ENCODE measurements at places on chromosomes 12 and 14.

DNA sequence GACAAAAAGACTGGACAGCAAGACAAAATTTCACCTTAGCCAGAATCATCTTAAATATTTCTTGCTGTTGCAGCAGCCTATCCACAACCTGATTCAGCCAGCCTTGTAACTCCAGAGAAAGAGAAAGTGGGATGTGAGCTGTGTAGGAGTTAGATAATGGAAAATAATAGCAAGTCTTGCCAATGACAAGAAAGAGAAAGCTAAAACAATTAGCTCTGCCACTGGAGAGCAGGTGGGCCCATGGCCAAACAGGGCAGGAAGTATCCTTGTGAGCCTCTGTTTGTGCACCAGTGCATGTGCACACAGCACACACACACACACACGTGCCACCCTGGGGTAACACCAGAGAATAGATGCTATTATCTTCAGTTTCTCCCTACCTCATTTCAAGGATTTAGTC is 106.0 kb upstream of the CCDC196 start:
- DNase-seq: peak; percentile 25

DNA sequence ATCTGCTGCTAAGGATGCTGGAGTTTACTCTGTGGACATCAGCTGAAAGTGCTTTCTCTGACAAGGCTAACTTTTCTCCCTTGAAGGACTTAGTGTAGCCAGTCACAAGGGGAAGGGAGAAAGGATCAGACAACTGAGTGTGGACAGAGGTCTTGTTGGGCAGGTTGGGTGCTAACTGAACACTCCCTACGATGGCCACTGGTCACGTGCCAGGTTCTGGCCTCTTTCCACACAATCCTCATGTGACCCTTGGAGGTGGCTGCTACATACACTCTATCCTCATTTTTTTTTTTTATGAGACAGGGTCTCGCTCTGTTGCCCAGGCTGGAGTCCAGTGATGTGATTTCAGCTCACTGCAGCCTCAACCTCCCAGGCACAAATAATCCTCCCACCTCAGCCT is 39.7 kb downstream of the FOXN4 start:
- no peak for DNase-seq

DNA sequence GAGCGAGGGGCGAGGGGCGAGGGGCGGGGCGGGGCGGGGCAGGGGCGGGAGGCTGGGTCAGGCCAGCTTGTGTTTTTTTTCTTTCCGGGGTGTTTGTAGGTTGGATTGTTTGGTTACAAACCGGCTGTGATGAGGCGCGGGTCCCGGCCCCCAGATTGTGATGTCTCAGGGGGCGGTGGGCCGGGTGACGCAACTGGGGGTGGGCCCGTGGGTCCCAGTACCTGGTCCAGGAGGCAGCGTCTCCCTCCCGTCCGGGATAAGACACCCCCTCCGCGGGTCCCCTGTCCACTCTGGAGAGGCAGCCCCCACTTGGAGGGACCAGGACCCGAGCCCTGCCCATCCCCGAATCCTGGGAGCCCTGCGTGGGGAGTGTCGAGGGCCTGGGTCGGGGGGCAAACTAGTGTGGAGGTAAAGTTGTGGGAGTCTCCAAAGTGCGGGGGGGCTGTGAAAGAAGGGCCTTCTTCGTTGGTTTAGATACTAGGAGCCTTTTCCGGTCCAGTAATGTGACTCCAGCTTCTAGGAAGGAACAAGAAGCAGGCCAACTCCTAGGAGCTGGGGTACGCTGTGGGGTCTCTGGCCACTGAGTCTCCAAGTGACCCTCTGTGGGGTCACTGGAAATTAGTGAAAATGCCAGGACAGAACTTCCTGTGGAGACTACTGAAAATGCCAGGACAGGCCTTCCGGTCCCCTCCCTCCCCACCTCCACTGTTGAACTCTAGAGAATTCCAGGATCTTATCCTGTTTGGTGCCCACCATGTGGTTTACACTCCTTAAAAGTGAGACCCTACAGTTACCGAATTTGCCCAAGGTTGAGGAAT is 579 bp upstream of the CLMN start:
- DNase-seq: peak; percentile 27

- DNase-seq: no peak
Measured at GRCh38 chr14:81390696-81391095, 9.4 kb downstream of the STON2 start.

DNA sequence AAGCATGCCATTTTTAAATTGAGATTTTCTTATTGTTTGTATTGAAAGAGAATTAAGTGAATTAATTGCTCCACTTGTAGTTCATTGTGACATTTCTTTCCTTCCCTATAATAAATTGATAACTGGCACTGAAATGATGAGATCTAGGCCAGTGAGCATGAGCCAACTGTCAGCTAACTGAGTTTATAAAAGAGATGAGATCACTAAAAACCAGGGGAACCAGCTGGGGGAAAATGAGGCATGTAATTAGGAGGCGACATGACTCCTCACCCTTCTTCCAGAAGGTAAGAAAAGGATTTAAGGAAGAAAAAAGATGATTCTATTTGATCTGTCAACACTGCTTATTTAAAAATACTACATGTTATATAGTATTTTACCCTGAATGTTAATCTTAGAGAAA is 104.5 kb upstream of the DNM1L start:
- DNase-seq: no peak

GRCh38 chr14:99479906-99480869 is at the start of gene SETD3:
Gene SETD3, minus strand, starts transcription at chr14:99480859. Its CDS starts 15,054 bp downstream, at chr14:99465805.
- DNase-seq: peak; percentile 79

- no peak for DNase-seq
Measured at GRCh38 chr12:128137140-128137539, 129.8 kb upstream of the TMEM132C start.

DNA sequence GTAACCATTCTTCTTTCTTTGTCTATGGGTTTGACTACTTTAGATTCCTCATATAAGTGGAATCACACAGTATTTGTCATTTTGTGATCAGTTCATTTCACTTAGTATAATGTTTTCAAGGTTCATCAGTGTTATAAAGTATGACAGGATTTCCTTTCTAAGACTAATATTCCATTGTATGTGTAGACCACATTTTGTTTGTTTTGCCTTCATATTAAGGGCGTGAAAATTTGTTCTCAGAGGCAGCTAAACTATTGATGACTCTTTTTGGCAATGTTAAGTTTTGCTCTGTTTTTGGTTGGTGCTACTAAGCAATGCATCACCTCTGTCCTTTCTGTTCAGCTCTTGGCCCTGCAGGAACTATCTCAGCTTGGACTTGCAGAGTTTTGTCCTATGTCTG is 1.7 kb upstream of the KLRG1 start:
- DNase-seq: no peak

DNA sequence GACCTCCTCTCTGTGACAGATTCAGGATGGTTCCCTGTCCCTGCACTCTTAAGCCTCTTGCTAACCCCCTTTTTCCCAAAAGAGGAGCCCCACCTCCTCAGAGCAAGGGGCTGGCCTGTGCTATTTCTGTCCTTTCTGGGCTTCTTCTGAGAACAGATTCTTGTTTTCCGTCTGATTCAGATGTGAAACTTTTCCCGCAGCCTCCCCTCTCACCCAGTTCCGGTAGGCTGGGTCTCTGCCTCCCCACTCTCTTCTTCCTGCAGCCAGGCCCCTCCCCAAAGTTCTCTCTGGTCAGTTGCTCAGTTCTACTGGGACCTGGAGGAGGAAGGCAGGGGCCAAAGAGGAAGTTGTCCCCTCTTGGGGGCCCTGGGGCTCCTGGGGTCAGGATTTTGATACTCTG is 11.8 kb downstream of the PDE1B start:
- DNase-seq: peak; percentile 70

DNA sequence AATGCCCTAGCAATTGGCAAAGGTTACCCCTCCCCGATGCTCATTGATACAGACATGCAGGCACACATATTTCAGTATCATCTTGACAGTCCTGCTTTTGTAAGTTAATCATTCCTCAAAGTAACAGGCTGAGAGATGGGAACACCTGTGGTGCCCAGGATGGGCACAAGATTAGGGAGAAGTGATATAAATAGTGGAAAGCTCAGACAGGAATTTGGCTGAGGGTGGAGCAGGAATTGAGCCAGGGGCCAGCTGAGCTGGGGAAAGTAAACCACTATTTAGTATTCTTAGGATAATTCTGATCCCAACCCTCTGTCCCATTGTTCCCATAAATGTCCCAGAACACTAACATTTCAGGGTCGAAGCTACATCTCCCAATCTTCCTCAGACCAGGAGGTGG is 38.3 kb downstream of the DAO start:
- DNase-seq: no peak

DNA sequence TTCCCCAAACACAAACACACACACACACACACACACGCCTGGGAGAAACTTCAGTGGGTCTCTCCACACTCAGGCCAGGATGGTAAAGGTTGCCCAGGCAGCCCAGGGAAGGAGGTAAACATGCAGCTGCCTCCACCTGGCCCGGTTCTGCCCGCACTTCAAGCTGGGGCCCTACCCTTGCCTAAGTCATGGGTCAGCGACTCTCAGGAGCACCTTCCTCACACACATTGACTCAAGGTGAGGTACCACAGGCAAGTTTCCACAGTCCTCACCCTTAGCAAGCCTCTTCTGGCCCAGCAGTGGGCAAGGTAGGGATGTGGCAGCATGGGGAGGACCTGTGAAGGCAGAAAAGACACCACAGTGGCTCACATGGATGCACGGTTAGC is 14.1 kb upstream of the FAIM2 start:
- DNase-seq: no peak

- DNase-seq: no peak
Measured at GRCh38 chr14:105622329-105622955, 96.1 kb downstream of the TMEM121 start.

DNA sequence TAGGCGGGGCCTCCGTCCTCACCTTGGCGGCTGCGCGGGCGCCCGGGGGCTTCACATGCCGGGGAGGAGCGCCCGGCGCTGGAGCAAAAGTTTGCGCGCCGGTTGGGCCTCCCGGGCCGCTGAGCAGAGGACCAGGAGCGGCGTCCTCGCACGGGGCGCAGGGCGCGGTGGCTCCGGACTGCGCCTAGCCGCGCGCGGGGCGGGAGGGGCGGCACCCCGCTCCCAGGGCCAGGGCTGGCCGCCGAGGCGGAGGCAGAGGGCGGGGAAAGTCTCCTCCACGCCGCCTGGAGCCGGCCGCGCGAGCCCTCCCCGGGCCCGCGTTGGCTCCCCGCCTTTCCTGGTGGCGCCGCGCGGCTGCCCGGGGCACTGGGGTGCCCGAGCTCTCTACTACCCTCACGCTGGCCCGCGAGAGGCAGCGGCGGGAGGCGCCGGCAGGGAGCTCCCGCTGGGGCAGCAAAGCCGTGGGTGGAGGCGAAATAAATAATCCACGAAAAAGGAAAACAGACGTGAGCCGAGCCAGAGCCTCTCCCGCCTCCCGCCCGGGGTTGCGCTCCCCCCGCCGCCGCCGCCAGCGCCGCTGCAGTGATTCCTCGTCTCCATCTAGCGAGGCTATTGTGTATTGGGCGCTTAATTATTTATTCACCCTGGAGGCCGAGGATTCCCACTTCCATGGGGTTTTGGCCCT is 400 bp upstream of the PRIMA1 start:
- peak; percentile 38 for DNase-seq

- peak; percentile 4 for DNase-seq
Measured at GRCh38 chr14:101070540-101071492, 167.3 kb upstream of the RTL1 start.

DNA sequence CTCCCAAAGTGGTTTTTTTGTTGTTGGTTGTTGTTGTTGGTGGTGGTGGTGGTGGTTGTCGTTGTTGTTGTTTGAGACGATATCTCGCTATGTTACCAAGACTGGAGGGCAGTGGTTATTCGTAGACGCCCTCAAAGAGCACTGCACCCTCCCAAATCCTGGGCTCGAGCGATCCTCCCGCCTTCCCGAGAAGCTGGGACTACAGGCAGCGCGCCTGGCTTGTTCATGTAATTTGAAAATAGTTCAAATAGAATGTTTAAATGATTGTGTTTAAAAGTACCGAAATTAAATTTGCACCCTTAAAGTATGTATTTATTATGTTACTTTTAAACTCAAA is 439 bp upstream of the ANAPC5 start:
- no peak for DNase-seq

DNA sequence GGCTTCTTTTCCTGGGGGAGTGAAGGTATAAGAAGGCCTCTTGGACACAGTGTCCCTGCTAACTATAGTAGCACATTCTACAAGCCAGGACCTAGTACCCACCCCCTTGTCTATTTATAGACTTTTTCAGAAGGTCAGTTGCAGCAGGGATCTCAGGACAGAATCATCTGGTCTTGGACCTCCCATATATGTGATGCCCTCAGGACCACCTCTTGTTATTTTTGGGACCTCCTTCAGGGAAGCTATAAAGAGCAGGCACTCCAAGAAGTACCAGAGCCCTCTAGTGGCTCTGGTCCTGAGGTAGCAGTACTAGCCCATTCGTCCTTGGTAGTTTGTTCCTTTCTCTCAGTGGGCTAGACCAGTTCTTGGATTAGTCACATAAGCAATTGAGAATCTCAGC is 4.3 kb downstream of the COQ10A start:
- no peak for DNase-seq

- no peak for DNase-seq
Measured at GRCh38 chr12:116698554-116699075, 39.3 kb downstream of the SPRING1 start.

GRCh38 chr12:88509851-88510250 is 70.4 kb downstream of the KITLG start:
- DNase-seq: no peak

DNA sequence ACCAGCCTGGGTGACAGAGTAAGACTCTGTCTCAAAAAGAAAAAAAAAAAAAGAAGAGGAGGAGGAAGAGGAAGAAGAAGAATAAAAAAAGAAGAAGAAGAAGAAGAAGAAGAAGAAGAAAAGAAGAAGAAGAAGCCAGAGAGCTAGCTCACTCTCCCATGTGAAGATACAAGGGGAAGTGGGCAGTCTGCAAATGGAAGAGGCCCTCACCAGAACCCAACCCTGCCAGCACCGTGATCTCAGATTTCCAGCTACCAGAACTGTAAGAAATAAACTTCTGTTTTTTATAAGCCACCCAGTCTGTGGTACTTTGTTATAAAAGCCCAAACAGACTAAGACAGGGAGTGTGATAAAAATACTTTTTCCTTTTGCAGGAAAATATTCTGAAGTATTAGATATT is 130.7 kb downstream of the ETNK1 start:
- DNase-seq: no peak

GRCh38 chr14:75847584-75847983 is 134.2 kb downstream of the TGFB3 start:
- DNase-seq: no peak

DNA sequence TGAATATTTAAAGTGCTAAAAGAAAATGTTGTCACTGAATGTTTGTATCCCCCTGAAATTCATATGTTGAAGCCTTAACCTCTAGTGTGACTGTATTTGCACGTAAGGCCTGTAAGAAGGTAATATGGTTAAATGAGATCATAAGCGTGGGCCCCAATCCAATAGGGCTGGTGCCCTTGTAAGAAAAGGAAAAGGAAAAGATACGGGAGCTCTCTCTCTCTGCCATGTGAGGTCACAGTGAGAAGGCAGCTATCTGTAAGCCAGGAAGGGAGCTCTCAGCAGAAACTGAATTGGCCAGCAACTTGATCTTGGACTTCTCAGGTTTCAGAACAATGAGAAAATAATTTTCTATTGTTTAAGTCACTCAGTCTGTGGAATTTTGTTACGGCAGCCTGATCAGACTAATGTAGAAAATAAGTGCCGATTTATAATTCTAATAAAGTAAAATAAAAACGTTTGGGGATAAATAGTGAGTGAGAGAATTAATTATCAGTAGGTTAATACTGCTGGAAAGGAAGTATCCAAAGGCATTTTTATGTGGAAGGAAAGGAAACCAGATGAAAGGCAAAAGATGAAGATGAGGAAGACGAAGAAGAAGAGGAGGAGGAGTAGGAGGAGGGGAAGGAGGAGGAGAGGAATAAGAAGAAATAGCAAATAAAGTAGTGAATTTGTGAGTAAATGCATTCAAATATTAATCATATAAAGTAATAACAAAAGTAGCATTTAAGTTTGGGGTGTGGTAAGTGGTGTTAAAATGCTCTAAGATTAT is 188.5 kb upstream of the KRR1 start:
- DNase-seq: peak; percentile 30
